ENCODE measurements at places on chromosomes 7 and 10.

DNA sequence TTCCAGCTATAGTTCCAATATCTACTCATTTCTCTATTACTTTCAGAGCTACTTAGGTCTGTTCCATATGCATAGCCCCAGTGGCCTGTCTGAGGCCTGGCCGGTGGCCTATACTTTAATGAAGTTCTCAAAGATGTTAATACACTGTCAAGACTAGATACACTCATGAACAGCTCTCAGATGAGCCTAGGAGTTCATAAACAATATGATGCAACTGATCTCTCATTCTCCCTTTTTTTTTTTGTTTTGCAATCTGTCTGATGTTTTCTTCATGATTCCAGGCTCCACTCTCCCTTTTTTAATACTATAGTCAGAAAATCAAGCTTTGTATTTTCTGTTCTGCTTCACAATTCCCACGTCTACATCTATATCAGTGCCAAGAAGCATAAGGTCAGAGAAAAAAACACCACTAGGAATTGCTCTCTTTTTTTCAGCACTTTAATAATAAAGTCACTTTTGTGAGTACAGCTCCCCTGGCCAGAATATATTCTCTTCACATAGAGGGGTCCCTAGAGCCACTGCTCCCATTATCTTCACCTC lies 321.0 kb downstream of the C7orf25 start:
- no peak for DNase-seq

DNA sequence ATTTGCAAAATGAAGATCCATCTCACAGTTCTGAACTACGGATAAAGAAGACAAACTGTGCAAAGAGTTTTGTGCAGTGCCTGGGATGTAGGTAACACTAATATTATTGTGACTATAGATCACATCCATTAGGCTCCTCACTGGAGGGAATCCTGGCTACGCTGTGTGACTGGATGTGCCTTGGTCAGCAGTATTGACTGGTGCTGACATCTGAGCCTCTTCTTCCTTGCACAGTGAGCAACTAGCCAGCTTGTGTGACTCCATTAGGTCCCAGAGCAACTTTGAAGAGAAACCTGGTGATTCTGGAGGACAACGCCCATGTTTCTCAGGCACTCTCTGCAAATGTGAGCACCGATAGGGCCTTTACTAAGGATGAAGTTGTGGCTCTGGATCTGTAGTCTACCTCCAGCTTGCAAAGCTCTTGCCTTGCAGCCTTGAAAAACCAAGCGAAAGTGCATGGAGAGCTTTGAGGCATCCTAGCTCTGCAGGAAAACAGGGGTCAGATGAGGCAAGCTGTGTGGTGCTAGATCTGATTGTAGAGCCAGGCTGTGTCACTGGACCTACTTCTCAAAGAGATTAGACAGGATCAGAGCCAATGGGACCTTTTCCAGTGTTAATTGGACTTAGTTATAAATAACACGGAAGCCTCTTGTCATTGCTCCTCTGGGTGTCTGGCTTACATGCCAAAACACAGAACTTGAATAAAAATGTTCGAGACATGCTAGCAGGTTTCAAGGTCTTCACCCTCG lies 303.6 kb upstream of the LYZL1 start:
- no peak for DNase-seq

GRCh38 chr10:77823811-77824542 lies 102.6 kb downstream of the DLG5 start:
- no peak for DNase-seq

GRCh38 chr10:15202639-15203038 lies 34.1 kb upstream of the NMT2 start:
- no peak for DNase-seq

DNA sequence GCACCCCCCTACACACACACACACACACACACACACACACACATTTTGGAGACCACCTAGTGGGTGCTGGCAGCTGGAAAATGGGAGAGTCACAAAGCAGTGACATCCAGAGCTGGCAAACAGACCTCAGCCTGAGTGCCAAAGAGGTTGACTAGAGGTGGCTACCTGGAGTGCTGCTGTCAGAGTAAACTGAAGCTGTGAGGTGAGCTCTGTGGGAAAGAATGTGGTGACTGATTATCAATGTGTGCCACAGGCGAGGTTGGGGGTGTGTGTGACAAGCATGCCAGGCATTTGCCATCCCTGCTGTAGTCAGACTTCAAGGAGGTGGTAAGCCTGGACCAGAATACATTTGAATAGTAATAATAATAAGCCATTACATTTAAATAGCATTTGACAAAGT lies 120.6 kb downstream of the SLIT1 start:
- no peak for DNase-seq

- DNase-seq = no peak
Observed at GRCh38 chr7:141679014-141679413, 23.0 kb downstream of the DENND11 start.

- DNase-seq = no peak
Observed at GRCh38 chr10:85527616-85528317, 838.8 kb downstream of the GRID1 start.

DNA sequence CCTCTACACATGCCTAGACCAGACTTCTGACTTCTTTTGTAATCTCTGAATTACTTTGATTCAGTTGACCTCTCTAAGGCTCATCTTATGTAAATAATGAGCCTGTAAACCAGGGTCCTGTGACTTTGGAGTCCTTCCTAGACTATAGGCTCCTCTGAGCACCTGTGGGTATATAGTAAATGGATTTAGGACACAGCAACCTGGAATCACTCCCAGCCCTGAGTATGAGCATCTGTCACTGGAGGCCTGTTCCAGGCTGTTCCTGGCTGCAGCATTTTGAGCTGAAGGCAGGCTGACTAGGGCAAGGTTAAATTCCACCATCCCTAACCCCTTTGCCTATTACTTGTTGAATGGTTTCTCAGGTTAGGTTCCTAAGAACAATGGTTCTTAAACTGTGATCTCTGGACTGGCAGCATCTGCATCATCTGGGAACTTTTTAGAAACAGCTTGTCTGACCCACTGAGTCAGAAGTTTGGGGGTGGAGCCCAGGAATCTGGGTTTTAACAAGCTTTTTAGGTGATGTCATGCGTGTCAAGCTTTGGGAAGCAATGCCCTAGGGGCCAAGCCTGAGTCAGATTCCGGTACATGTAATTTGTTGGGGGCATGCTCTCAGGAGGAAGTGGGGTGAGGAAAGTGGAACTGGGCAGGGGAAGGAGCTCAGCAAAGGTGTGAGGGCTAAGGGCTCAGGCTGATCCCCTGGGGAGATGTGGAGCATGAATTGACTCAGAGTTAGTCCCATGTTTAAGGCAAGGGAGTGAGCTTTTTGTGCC lies 28.2 kb downstream of the MINDY4 start:
- no peak for DNase-seq

- DNase-seq = no peak
Observed at GRCh38 chr7:127632276-127632910, 14.5 kb upstream of the PAX4 start.

GRCh38 chr10:22761569-22762220 lies 47.3 kb upstream of the PIP4K2A start:
- no peak for DNase-seq

DNA sequence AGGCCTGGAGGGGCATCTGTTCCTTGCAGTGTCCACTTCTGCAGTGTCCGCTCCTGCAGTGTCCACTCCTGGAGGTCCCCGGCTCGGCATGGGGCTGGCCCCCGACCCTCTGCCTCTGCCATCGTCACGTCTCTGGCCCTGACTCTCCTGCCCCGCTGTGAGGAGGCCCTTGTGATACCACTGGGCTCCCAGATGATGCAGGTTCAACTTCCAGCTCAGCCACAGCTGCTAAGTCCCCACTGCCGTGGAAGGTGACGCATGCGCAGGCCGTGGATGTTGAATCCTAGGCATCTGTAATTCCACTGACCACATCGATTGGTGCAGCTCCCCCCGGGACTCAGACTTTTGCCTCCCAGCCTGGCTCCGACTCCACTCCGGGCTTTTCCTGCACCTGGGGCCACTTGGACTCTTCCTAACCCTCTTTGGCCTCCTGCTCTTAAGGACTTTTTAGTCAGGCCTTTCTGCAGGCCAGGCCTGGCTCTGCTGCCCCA lies 95.1 kb downstream of the GLRX3 start:
- no peak for DNase-seq

- DNase-seq = no peak
Observed at GRCh38 chr7:143376396-143376795, 4.7 kb upstream of the ZYX start.

- DNase-seq = no peak
Observed at GRCh38 chr7:80785276-80785675, 133.6 kb downstream of the SEMA3C start.

DNA sequence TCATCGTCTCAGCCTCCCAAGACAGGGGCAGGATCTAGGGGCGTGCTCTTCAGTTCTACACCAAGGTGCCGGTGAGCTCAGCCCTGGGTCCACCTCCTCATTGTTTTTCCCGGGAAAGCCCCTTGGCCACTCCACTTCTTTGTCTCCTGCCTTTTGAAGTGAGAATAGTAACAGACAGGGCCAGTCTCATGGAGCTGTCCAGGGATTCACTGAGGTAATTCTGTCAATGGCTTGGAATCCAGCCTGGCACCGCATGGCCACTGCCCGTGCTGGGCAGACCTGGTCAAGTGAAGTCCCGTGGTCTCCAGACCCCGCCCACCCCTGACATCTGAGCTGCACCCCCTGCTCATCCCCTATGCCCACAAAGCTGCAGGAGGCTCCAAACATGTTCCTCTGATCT lies 138.9 kb downstream of the TNS3 start:
- no peak for DNase-seq

DNA sequence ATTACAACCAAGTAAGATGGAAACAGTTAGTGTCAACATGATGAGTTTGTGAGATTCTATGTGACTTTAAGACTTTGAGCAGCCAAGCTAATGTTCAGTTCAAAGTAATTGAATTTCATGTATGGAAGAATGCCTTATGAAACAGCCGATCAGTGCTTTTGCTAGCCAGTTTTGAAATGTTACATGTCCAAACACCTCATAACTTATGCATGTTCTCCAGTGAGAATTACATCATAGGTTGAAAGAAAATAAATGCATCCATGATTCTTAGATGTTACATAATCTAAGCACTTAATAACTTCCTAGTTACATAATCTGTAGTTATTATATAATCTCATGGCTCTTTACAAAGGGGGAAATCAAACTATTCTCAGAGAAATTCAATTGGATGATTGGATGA lies 211.3 kb downstream of the BICC1 start:
- no peak for DNase-seq

DNA sequence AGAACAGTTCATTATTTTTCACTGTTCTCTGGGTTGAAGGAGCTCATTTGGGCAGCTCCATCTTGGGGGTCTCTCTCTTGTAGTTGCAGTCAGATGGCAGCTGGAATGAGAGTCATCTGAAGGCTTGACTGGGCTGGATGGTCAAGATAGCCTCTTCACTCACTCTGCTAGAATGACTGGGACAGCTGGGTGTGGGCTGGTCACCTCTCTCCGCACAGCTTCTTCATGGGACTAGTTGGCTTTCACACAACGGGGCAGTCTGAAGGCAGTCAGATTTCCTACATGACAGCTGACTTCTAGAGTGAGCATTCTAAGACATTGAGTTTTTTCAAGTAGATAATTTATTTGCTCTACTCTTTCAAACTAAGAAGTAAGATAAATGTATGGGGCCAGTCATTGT lies 13.1 kb downstream of the PLEKHA1 start:
- no peak for DNase-seq

- no peak for DNase-seq
Observed at GRCh38 chr10:124231168-124232155, 138.1 kb upstream of the CHST15 start.

GRCh38 chr10:85612833-85613232 lies 753.8 kb downstream of the GRID1 start:
- DNase-seq = no peak

GRCh38 chr10:119233821-119234220 lies 26.4 kb downstream of the GRK5 start:
- no peak for DNase-seq

DNA sequence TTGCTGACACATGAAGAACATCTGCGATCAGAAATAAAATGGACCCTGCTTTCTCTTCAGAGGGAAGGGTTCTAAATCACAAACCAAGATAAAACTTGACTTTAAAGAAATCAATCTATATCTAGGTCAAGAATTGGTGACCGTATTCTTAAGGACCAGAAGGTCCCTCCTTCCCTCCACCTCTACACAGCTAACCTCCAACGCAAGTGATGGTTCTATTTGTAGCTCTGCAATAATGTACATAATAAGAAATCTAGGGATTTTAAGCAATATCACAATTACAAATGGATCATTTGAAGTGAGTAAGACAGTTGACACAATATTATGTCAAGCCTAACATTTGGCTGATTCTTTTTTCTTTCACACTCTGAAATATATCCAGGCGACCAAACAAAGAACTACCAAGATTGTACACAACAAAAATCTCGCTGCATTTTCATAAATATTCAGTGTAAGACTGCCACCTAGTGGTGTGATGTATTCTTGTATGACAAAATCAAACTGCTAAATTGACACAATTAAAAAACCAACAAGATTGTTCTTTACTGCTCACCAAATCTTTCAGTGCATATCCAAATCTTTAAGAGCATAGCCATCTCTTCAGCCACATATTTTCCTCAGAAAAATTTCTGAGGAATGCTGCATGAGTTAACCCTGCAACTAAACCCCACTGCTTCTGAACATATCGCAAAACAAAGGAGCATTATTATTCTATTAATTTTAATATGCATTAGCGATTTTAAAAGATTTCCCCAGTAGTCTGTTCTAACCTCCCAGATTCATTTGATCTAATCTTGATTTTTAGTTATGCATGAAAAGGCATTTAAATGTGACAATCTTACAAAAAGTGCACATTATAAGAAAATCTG lies 44.5 kb downstream of the ICA1 start:
- DNase-seq = peak; percentile 86

GRCh38 chr7:45114926-45115325 lies 3.4 kb upstream of the TBRG4 start:
- no peak for DNase-seq

DNA sequence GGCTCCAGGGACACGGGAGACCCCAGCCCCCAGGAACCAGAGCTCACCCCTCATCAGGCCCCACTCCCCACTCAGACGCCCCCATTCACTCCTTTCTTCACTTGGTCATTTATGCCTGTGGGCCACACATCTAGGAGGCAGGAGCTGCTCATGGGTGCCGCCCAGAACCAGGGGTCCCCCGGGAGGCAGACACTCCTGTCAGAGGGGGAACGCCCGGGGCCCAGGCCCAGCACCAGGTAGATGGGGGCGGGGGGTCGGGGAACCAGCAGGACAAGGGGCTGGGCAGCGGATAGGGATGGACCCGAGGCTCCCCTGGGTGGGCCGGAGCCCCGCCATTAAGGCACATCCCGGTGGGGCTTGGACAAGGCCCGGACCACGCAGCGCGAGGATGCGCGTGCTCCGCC lies 11.8 kb downstream of the CALY start:
- DNase-seq = no peak

GRCh38 chr7:75042286-75042685 lies 31.3 kb downstream of the RCC1L start:
- no peak for DNase-seq

Measured in NCI-H1105 (cell line).